ENCODE measurements at places on chromosomes 1 and 21.

DNA sequence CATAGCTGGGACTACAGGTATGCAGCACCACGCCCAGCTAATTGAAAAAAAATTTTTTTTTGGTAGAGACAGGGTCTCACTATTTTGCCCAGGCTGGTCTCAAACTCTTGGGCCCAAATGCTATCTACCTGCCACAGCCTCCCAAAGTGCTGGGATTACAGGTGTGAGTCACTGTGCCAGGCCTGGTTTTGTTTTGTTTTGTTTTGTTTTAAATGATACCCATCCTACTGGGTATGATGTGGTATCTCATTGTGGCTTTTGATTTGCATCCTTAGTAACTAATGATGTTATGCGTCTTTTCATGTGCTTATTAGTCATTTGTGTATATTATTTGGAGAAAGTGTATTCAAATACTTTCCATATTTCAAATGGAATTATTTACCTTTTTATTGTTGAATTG, 142.3 kb downstream of the VPS13D start:
- no peak for DNase-seq

DNA sequence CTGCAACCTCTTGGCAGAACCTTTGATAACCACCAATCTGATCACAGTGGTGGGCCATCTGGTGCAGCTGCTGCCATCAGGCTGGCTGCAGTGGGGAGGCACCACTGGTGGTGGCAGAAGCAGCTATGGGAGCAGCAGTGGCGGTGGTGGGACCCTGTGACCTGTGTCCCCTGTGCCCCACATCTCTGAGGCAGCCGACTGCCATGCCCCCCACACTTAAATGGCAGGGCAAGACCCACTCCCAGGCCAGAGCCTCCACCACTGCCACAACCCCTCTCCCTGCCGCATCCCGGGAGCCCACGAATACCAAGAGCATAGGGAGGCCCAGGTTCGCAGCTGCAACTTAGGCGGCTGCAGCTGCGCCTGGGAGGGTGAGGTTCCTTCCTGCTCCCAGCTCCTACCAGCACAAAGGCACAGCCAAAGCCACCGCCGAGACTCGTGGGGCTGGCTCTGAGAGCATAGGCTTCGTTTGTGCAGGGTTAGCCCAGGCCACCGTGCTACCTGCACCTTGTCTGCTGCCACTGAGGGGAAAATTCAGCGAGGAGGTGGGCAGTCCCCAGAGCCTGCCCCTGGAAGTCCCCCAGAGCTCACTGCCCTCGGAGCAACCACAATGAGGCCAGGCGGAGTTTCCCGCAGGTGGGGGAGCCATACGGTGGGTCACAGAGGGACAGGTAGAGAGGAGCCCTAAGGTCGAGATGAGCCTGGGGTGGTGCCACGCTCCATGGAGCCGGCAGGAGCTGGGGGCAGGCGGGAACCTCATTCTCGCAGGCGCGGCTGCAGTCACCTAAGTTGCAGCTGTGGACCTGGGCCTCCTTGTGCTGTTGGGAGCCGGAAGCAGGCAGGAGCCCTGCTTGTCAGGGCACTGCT, 518.7 kb downstream of the RWDD3 start:
- DNase-seq = no peak

- DNase-seq = no peak
These were observed 616.2 kb upstream of the CAMK1G start for GRCh38 chr1:208967334-208967733.

DNA sequence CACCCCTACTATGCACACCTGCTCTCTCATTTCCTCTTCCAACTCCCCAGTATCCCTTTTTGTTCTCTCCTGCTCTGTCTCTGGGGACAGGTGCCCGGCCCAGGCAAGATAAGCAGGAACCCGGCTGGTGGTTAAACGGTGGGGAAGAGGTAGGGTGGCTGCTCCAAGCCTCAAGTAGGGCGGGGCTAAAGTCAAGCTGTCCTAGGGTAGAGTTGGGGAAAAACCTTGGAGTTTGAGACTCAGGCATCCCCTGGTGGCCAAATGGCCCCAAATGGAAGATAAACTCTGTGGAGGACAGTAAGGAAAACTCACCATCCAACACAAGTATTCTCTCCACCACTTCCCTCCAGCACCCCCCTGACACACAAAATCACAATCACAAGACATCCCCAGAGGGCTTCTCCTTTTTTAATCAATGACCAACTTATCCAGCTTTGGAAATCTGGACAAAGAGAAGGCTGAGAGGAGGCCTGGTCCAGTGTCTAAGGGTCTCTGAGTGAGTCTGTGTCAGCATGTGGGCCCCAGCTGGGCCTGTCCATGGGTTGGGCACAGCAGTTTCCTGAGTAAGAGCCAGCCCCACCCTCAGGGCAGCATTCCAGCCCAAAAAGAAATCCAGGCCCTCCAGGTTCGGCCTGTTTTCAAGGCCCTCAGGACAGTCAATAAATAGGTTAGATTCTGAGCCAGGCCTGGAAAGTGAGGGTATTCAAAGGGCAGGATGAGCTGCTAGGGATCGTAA, 9.8 kb downstream of the POMGNT1 start:
- no peak for DNase-seq

DNA sequence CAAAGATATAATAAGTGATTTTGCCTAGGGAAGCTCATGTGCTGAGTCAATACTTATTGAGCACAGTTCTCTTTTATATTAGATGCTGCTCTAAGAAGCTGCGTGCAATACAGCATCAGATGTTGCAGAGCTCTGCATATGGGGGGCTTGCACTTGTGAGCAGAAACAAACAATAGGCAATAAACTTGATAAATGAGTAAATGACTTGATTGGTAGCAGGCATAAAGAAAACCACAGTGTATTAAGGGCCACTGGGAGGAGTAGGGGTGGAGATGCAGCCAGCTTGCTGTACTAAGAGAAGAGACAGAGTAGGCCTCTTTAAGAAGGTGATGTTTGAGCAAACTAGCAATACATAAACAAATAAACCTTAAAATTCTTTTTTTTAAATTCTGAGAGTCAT, 598.5 kb upstream of the ADAMTS5 start:
- DNase-seq = no peak

All from occipital lobe (tissue), 3 donors.